ENCODE measurements at places on chromosomes 3 and 15.
A peak's percentile ranks its signal among the peaks of the same experiment; 100 is the strongest.

GRCh38 chr3:133769536-133769935 is 23.3 kb downstream of the TF start:
- no peak for DNase-seq

GRCh38 chr3:139607257-139608107 is 67.9 kb upstream of the RBP1 start:
- DNase-seq, result no peak

GRCh38 chr15:27268923-27269322 is 297.9 kb downstream of the GABRG3 start:
- DNase-seq, result no peak

DNA sequence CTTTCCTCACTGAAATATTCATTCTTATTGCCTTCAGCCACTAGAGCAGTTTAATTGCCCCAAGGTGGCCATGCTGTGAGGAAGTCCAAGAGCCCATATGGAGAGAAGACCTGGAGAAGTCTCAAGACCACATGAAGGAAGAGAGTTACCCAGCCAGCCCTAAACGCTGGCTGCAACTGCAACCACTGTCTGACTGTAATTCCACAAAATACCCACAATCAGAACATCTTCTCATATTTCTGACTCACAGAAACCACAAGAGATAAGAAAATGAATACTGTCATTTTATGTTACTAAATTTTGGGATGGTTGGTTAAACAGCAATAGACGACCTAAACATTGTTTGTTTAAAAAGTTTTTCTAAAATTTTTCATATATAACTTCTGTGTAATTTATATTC is 14.7 kb upstream of the SST start:
- peak; percentile 10 for DNase-seq

DNA sequence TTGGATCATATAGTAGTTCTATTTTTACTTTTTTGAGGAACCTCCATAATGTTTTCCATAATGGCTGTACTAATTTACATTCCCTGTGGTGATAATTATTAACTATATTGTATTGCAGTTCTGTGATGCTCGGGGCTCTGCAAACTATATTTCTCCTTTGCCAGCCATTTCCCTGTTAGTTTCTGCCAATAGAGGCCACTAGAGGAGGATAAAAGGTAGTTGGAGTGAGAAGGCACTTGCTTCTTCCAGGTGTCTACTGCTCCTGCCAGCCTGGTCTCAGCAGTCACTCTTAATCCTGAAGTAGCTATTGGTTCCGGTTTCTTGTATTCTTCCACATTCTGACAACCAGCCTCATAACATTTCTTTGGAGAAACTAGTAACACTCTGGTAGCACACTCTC is 233.9 kb upstream of the GBE1 start:
- DNase-seq, result no peak

DNA sequence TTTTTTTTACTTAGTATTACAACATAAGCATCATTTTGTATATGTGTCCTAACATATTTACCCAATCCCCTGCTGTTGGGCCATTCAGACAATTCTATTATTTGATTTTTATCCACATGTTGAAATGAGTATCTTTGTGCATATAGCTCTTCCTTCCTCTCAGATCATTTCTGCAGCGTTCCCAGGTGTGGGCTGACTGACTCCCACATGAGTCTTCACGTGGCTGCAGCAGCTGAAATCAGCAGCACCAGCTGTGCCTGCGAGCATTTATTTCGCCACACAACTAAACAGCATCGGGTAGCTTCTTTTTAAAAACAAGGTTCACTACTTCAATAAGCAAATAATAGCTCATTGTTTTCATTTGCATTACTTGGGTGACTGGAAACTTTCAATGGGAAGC is 44.5 kb upstream of the PDE8A start:
- DNase-seq, result no peak

- no peak for DNase-seq
These were observed 511.4 kb upstream of the CBLB start for GRCh38 chr3:106380232-106380631.

- no peak for DNase-seq
These were observed 21.8 kb upstream of the CLDN16 start for GRCh38 chr3:190366133-190366532.

DNA sequence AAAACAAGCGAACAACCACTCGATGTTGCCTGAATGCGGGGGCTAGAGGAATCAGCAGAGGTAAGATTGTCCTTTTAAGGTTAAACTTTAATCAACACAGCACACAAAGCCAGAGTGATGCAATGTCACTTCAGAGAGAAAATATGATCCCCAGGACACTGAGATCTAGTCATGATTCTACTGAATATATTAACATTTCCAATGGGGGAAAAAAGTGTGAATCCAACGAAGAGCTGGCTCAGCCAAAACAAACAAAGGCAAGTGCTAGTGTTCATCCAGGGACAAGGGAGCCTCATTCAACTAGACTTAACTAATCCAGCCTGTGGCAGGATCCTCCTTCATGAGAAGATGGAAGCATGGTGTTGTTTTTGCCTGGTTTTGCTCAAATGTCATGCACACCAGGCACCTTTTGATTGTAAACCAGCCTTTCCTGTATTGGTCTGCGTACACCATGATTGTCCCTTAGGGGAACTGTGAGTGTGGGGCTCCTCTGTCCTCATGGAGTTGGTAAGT is 35.8 kb downstream of the SCG5 start:
- no peak for DNase-seq
